Kidney (tissue), 22 donors: ENCODE measurements at places on chromosomes 3 and 15. TPM values are rescaled to one million over a fixed set of nuclear protein-coding genes. Genes with fewer than 3 reads are reported as not detected.

DNA sequence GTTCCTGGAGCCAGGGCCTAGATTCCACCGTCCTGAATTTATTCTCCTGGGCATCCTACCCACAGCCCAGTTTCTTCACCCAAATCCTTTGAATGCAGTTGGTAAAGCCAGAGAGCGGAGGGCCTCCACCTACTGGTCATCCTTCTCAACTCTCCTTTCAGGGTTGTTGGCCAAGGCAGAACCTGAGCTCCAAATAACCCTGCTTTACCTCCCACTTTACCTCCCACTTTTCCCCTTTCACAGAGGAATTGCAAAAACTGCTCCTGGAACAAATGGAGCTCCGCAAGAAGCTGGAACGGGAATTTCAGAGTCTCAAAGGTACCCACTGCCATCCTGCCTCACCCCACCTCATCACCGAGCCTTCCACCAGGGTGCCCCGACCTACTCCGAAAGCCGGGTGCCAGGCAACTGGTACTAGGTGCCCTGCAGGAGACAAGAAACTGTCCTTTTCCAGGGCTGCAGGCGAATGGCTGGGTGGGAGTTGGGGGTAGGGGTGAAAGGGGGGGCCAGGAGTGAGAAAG, 6.8 kb downstream of the SKOR1 start:
- DNase-seq: peak; percentile 73

DNA sequence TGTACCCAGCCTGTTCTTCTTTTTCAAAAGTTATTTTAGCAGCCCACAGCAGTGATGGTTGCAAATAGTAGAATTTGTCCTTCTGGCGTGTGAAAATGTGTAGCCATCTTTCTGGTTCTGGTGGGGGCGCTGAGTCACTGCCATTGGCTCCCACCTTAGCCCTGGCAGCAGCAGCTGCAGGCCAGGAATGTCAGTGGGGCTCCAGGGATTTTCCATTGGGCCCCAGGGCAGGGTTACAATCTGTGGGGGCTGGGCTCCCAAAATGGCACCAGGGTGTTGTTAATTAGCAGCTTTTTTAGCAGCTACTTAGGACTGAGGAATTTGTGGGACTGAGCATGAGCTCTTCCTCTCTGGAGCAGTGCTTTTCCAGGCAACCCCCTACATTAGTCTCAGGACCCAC, 38.9 kb downstream of the TOPAZ1 start:
- no peak for DNase-seq

DNA sequence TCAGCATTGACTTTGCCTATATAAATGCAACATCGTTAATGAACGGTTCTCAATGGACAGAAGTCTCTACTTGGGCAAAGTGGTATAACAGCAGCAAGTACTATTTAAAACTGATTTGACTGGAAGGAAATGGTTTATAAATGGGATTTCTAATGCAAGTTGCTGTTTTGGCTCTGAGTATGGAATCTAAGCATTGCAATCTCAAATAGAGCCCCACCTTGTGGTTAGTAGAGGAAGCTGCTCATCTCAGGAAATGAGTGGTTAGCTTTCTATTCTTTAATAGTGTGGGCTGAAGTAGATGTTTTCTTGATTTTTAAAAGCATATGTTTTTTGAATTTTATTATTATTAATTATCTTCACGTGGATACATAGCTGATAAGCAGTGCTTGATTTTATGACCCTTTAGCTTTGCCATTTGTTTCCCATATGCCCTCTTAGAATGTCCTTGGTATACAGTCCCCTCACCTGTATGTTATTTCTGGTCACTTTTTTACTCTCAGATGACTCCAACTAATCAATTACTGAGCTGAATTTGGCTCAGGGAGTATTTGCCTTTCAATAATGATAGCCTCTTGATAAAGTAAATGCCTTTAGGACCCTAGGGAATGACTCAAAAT, 67.1 kb downstream of the OXSM start:
- peak; percentile 34 for DNase-seq

GRCh38 chr15:92667970-92668485, 12.5 kb upstream of the FAM174B start:
- DNase-seq: no peak

DNA sequence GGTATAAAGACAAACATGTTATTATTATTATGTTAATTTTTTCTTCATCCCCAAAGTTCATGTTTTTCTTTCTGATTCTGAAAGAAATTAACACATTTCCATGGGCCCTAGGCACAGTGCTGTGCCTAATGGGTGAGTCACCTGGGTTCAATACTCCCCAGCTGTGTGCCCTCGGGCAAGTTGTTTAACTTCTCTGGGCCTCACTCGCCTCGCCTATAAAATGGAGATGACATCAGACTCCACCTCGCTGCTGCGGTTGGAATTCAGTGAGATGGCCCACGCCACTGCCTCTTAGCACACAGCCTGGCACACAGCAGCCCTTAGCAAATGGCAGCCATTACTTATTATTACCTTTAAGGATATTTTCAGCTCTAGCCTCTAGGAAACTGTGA, 22.6 kb downstream of the DNASE1L3 start:
- no peak for DNase-seq

GRCh38 chr3:195811756-195812155, at the start of gene MUC4:
MUC4 (minus strand) TSS chr3:195811929; CDS start chr3:195811817, 112 bp downstream.
- DNase-seq: no peak

- no peak for DNase-seq
Observed at GRCh38 chr3:197746801-197747237, 2.9 kb upstream of the FYTTD1 start.

- DNase-seq: peak; percentile 80
Observed at GRCh38 chr3:182971637-182972036, 8.7 kb downstream of the DCUN1D1 start.

GRCh38 chr15:33200903-33201302, 6.4 kb upstream of the FMN1 start:
- DNase-seq: peak; percentile 33

GRCh38 chr3:192833177-192833890, 84.3 kb downstream of the MB21D2 start:
- no peak for DNase-seq

GRCh38 chr3:59660376-59660775, 610.6 kb upstream of the CFAP20DC start:
- DNase-seq: peak; percentile 5

- DNase-seq: no peak
Observed at GRCh38 chr3:171551296-171551695, 91.1 kb upstream of the TNIK start.

The ZBED2 gene
- 0.66 TPM for total RNA-seq

The CKMT1A gene
- total RNA-seq: 15.1 TPM

The GRIP2 gene
- 3.0 TPM for total RNA-seq

The NCEH1 gene
- 43.6 TPM for total RNA-seq

The OIP5 gene
- 0.94 TPM for total RNA-seq

The CAMK2N2 gene
- total RNA-seq: 0.31 TPM
